Lung (tissue), 17 donors: ENCODE measurements at places on chromosomes 16 and 17. TPM values are rescaled to one million over a fixed set of nuclear protein-coding genes. Genes with fewer than 3 reads are reported as not detected.

Gene TELO2
- 64.2 TPM for polyA plus RNA-seq

Gene KRT33B
- polyA plus RNA-seq, result not detected

Gene MFAP4
- 45.7 TPM for polyA plus RNA-seq

Gene VAT1L
- polyA plus RNA-seq, result 0.14 TPM

Gene CCL4
- 8.3 TPM for polyA plus RNA-seq

Gene ZDHHC1
- polyA plus RNA-seq, result 10.9 TPM

Gene CCL2
- polyA plus RNA-seq, result 226 TPM

Gene MARCHF10
- polyA plus RNA-seq, result 6.1 TPM

Gene KRTAP2-3
- polyA plus RNA-seq, result not detected

Gene TBC1D3
- polyA plus RNA-seq, result not detected

Gene KRT12
- not detected for polyA plus RNA-seq

Gene MRPS23
- 44.9 TPM for polyA plus RNA-seq

Gene IL34
- 2.7 TPM for polyA plus RNA-seq

Gene USP10
- polyA plus RNA-seq, result 55.5 TPM

Gene ZBTB4
- polyA plus RNA-seq, result 20.1 TPM

Gene DNAH2
- 1.5 TPM for polyA plus RNA-seq

Gene TBC1D3K
- polyA plus RNA-seq, result not detected

Gene NPTX1
- 0.56 TPM for polyA plus RNA-seq

Gene SCIMP
- polyA plus RNA-seq, result 22.2 TPM

Gene CENPN
- polyA plus RNA-seq, result 4.5 TPM

Gene SMIM36
- polyA plus RNA-seq, result not detected

Gene PYDC1
- polyA plus RNA-seq, result not detected

Gene RAB26
- polyA plus RNA-seq, result 0.30 TPM

Gene HSD11B2
- polyA plus RNA-seq, result 2.6 TPM

Gene TSPOAP1
- polyA plus RNA-seq, result 17.1 TPM

Gene AKAP1
- 23.1 TPM for polyA plus RNA-seq

Gene SDR42E2
- 0.10 TPM for polyA plus RNA-seq

Gene KRT40
- polyA plus RNA-seq, result 0.31 TPM

Gene RND2
- polyA plus RNA-seq, result 0.25 TPM

Gene RHBDL1
- polyA plus RNA-seq, result 2.2 TPM

Gene TPSB2
- 91.5 TPM for polyA plus RNA-seq

Gene SOX15
- 0.68 TPM for polyA plus RNA-seq

Gene DOC2A
- 1.4 TPM for polyA plus RNA-seq

Gene RBFOX1
- not detected for polyA plus RNA-seq

Gene KIF19
- 4.5 TPM for polyA plus RNA-seq

Gene PLK1
- polyA plus RNA-seq, result 1.9 TPM

Gene TEX19
- polyA plus RNA-seq, result not detected

Gene AANAT
- not detected for polyA plus RNA-seq

Gene ADAP2
- polyA plus RNA-seq, result 10.3 TPM

Gene PTRH2
- polyA plus RNA-seq, result 66.0 TPM

Gene ENO3
- 9.3 TPM for polyA plus RNA-seq

Gene CRHR1
- not detected for polyA plus RNA-seq

Gene TP53TG3B
- polyA plus RNA-seq, result not detected

Gene HP
- polyA plus RNA-seq, result 1,570 TPM

Gene KRTAP4-9
- polyA plus RNA-seq, result not detected

Gene MAPK8IP3
- polyA plus RNA-seq, result 40.3 TPM
